Fibroblast of skin of scalp (primary cell): ENCODE measurements at places on chromosomes 16 and 17.
A peak's percentile ranks its signal among the peaks of the same experiment; 100 is the strongest.

DNA sequence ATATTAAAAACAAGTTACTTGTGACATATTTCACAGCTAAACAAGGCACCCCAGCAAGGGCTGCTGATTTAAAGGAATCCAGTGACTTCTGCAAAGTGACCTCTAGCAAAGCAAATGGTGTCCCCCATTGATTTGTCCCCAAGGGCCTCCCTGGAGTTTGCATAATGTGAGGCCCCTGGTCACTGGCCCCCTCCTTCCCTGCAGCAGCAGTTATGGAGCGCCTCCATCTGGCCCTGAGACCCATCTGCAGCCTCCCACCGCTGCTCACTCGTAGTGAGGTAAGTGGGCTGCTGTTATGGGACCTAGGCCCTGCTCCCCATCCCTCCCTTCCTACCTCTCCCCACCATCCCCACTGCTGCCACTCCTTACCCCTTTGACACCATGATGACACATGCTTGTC is 19.6 kb upstream of the EEF2K start:
- no peak for DNase-seq

DNA sequence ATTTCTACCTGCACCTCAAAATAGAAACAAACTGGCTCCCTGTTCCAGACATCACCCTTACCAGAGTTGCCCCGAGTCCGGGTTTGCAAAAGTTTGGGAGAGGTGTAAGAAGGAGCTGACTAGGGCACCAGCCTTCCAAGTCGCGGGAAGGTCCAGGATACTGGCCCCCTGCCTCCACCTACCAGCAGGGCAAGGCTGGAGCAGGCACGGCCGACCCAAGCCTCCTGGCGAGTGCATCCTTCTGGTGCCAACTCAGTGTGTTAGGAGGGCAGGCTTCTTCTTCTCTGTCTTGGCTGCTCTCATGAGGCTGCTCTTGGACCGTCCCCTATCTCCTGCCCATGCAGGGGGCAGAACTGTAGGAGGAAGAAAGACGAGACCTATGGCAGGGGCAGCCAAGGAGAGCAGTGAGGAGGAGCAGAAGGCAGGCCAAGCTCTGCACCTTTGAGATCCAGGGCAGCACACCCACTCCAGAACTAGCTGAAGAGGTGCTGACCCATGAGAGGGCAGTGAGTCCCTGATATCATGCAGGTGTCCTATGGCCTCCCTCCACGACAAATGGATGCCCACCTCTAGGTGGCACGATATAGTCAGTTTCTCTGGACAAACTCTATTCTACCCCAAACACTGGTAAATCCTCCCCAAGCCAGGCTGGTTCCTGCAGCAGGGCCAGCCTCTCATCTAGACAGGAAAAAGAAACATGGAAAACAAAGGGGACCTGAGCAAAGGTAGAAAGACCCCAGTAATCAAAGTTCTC is 54.4 kb downstream of the CYTH1 start:
- DNase-seq: no peak

DNA sequence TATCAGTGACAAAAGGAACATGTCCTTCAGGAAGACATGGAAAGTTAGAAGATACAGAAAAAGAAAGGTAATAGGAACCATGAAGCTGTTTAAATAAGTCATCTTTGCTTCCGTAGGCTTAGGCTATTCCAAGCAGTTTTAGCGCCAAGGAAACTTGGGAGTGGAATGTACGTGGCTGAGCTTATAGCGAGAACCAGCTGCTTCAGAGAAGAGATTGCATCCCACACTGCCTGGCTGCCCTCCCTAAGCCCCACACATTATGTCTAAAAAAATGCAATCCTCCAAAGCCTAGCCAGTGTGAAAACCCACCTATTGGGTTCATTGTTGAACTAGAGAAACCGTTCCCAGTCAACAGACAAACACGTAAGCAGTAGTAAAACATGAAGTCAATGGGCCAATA is 149.9 kb downstream of the SLC39A11 start:
- DNase-seq: no peak

- no peak for DNase-seq
These were observed 87.8 kb downstream of the PLCG2 start for GRCh38 chr16:81866820-81867440.

GRCh38 chr17:81952792-81953228 is 5.8 kb upstream of the MYADML2 start:
- DNase-seq: no peak

- DNase-seq: no peak
These were observed 215.8 kb downstream of the TANC2 start for GRCh38 chr17:63181856-63182255.

GRCh38 chr16:78306361-78306760 is 206.9 kb downstream of the WWOX start:
- DNase-seq: peak; percentile 19

DNA sequence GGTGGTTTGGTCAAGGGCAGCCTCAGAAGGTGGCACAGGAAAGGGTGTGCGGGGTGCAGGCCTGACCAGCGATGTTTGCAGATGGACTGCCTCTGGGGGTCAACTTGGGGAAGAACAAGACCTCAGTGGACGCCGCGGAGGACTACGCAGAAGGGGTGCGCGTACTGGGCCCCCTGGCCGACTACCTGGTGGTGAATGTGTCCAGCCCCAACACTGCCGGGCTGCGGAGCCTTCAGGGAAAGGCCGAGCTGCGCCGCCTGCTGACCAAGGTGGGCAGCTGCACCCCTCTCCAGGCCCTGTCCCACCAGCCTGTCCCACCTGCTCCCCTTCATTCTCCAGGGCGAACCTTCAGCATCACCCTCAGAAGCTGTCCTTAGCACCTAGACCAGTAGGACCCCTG is 12.5 kb downstream of the DHODH start:
- DNase-seq: no peak
